Activated naive CD4-positive, alpha-beta T cell treated with anti-CD3 and anti-CD28 coated beads, Interleukin-2, amount 50 U/mL, for 72 hours (primary cell): ENCODE measurements at places on chromosomes 12 and 14. TPM values are rescaled to one million over a fixed set of nuclear protein-coding genes. Genes with fewer than 3 reads are reported as not detected.

RPS6KL1 gene
- total RNA-seq, result 1.1 TPM

SLCO1C1 gene
- not detected for total RNA-seq

CLEC4D gene
- total RNA-seq, result not detected

FOXA1 gene
- total RNA-seq, result not detected

NOVA1 gene
- total RNA-seq, result not detected
